ENCODE measurements at places on chromosomes 13 and 19.

- no peak for DNase-seq
Measured at GRCh38 chr19:51076631-51077213, 6.0 kb downstream of the KLK14 start.

DNA sequence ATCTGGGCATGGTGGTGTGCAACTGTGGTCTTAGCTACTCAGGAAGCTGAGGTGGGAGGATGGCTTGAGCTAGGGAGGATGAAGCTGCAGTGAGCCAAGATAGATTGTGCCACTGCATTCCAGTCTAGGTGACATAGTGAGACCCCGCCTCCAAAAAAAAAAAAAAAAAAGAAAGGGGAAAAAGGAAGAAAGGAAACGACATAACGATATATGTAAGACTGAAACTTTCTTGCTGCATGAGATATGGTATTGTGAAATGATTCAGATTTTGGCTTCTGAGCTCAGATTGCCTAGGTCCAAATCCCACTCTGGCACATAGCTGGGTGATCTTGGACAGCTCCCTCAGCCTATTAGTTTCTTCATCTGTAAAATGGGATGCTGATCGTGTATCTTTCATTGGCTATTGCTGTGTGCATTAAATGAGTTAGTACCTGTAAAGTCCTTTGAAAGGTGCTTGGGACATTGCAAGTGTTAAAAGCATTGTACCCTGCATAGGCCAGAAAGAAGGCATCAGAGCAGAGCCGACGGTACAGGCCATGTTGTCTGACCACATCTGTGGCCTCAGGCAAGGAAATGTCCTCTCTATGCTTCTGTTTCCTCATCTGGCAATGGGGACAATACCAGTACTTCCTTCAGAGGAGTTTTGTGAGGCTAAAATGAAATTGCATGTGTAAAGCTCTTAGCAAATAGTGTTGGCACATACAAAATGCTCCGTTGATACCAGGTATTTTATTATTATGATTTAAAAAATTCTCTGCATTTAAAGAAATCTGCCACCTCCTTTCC lies 32.6 kb upstream of the SLC46A3 start:
- no peak for DNase-seq

GRCh38 chr13:93145199-93145598 lies 81.4 kb upstream of the GPC6 start:
- no peak for DNase-seq

- no peak for DNase-seq
Measured at GRCh38 chr13:80717776-80718175, 376.9 kb upstream of the SPRY2 start.

DNA sequence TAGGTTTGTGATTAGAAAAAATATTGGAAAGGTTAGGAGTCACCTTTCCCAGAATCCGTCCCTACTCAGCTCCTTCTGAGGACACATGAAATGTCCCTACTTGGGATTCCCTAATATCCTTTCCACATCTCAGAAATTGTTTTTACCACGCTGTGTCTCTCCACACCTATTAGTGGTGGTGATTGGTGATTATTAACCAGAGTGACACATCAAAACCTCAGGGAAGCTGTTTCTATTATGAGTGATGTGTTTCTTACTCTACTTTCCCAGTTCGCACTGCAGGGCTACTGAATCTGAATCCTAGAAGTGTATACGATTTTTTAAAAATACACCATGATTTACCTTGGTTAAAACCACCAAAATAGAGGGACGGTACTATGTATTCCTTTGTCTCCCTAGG lies 460.8 kb downstream of the TBC1D4 start:
- no peak for DNase-seq

GRCh38 chr13:104592127-104592526 lies 1525.9 kb upstream of the SLC10A2 start:
- no peak for DNase-seq

GRCh38 chr19:42596391-42597072 lies 1.8 kb upstream of the CEACAM8 start:
- DNase-seq = no peak

DNA sequence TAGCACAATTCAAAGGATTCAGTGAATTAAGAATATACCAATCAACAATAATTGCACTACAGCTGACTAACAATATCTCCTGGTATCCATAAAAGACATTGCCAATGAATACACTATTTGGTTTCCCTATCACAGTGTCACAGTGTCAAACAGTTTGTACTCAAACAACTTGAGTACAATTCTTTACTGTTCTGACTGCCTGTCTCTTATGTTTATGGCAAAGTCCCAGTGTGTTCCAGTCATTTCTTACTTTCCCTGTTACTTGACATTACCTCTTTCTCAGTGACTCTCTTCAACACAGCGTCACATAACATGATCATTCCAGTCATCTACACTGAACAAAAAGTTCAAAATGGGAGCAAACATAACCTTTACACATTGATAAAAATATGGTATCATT lies 21.2 kb upstream of the RNASEH2B start:
- no peak for DNase-seq

GRCh38 chr19:48698046-48698445 lies 2.3 kb downstream of the FUT2 start:
- no peak for DNase-seq

GRCh38 chr13:113029487-113030258 lies 60.7 kb downstream of the MCF2L start:
- DNase-seq = peak; percentile 46

- DNase-seq = no peak
Measured at GRCh38 chr13:75633285-75633684, 2.8 kb upstream of the LMO7 start.

GRCh38 chr13:108561149-108561548 lies 68.3 kb upstream of the MYO16 start:
- DNase-seq = no peak

GRCh38 chr19:50858886-50859285 lies 4.2 kb downstream of the KLK3 start:
- no peak for DNase-seq

GRCh38 chr13:78978381-78978998 lies 319.5 kb upstream of the OBI1 start:
- DNase-seq = no peak

DNA sequence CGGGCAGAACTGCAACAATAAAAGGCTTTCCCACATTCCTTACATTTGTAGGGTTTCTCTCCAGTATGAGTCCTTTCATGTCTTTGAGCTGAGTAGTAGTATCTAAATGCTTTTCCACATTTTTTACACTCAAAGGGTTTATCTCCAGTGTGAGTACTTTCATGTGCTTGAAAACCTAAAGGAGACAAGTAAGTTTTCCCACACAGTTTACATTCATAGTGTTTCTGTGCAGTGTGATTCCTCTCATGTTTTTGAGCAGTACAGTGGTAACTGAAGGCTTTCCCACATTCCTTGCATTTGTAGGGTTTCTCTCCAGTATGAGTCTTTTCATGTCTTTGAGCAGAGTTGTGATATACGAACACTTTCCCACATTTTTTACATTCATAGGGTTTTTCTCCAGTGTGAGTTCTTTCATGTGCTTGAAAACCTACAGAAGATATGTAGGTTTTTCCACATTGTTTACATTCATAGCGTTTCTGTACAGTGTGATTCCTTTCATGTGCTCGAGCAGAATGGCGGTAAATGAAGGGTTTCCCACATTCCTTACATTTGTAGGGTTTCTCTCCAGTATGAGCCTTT lies 47.0 kb downstream of the ZNF44 start:
- DNase-seq = no peak

- no peak for DNase-seq
Measured at GRCh38 chr19:46579361-46579879, 21.7 kb upstream of the CALM3 start.

GRCh38 chr13:108915095-108915633 lies 285.8 kb downstream of the MYO16 start:
- no peak for DNase-seq

DNA sequence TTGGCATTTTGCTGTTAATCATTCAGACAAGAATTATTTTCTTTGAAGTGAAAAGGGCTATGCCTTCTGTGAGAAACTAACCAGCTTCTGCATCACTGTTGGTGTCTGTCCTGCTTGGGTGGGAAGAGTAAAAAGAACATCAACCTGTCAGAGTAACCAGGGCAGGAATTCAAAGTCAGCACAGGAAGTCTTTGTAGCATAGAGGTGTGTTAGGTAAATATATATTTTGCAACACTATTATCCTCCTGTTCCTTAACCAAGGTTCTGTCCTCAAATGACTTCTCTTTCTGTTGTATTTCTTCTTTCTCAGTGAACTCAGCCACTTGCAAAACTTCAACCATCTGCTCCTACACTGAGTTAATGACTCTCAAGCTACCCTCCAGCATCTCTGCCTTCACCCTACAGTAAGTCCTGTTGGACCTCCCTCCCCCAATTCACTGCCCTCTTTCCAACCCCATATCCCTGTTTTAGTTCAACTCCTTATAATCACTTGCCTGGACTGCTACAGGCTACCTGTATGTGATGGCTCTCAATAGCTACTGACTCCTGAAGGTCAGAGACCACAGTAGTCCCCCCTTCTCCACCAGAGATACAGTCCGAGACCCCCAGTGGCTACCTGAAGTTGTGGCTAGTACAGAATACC lies 49.9 kb downstream of the SMAD9 start:
- DNase-seq = no peak

GRCh38 chr19:16586991-16587832 lies 15.0 kb upstream of the SLC35E1 start:
- DNase-seq = no peak

GRCh38 chr13:56187331-56187730 lies 953.4 kb upstream of the PRR20A start:
- no peak for DNase-seq

GRCh38 chr13:97224544-97225300 lies 2.6 kb downstream of the MBNL2 start:
- no peak for DNase-seq

DNA sequence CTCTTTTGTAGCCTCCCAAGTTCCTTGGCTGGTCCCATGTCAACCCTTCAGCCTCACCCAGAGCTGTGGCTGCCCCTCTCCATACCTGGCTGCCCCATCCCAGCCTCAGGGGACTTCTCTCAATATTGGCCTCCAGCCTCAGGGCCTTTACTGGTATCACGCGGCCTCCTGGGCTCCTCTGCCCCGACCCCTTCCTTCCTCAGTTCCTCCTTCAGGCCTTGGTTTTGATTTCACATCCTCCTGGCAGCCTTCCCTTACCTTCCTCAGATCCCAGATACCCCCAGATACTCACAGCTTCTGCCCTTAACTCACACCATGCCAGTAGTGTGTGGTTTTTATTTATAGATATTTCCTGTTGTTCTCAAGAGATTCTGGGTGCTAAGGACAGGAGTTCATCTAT lies 12.8 kb upstream of the SCN1B start:
- DNase-seq = no peak

- DNase-seq = peak; percentile 66
Measured at GRCh38 chr13:24251525-24251924, 57.9 kb upstream of the C1QTNF9 start.

- no peak for DNase-seq
Measured at GRCh38 chr19:55141696-55142095, 7.3 kb downstream of the TNNT1 start.

GRCh38 chr19:14505488-14506239 lies 9.7 kb upstream of the GIPC1 start:
- DNase-seq = no peak

DNA sequence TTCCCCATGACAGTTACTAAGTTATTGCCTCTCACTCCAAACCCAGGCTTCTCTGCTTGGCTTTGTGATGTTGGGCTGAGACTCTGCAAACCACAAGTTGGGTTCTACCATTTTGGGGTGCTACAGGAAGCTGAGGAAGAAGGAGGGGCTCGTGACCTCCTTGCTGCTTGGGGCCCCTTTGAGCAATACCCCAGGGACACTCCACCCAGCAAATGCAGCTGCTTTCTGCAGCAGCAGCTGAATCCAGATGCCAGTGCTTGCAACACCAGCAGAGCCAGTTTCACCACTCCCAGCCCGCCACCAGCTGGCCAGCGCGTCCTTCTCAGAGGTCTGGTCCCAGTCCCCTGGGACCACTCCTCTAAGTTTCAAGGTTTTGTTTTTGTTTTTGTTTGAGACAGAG lies 22.0 kb upstream of the UBAC2 start:
- DNase-seq = no peak

DNA sequence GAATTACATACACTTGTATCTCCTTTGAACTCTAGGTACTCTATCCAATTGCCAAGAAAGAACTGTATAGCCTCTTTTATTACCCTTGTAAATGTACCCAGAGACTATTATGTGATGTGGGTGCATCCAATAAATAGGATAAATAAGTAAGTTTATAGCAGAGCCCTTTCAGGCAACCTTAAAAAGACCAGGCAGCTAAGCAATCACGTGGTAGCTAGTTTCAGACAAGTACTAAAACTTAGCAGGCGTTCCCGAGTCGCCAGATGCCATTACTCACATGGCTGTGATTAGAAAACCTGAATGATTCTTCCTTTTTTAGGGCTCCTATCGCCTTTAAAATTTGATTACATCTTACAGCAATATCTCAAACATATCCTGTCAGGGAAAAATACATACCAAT lies 1303.0 kb downstream of the EFNB2 start:
- no peak for DNase-seq

DNA sequence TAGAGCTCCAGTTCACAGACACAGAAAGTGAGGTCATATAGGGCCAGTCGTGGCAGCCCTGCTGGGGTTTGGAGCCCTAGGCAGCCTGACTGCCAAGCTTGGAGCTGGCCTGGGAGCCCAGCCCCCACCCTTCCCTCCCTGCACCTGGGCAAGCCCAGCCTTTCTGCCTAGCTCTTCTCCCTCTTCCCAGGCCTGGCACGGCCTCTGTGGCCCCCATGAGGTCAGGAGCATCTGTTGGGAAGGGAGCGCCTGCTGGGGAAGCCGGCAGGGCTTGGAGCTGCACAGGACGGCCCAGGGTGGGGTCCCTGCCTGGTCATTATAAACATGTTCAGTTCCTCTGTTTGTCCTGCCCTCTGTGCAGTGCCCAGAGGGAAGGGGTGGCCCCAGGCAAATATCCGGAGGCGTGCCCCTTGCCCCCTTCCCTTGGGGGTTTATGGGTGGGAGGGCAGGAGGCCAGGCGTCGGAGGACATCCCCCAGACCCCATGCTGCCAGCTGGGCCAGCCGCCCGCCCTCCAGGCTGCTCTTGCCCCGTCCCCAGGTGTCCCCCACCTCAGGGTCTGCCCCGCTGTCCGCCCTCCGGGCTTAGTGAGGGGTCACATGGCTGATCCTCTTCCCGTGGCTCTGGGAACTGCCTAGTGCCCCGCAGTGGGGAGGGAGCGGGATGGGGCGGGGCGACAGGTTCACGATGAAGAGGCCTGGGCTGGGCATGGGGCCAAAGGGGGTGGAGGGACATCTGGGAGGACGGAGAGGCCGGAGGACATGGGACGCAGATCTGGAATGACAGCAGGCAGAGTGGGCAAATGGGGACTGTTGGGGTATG lies 30.0 kb upstream of the NCCRP1 start:
- DNase-seq = no peak

DNA sequence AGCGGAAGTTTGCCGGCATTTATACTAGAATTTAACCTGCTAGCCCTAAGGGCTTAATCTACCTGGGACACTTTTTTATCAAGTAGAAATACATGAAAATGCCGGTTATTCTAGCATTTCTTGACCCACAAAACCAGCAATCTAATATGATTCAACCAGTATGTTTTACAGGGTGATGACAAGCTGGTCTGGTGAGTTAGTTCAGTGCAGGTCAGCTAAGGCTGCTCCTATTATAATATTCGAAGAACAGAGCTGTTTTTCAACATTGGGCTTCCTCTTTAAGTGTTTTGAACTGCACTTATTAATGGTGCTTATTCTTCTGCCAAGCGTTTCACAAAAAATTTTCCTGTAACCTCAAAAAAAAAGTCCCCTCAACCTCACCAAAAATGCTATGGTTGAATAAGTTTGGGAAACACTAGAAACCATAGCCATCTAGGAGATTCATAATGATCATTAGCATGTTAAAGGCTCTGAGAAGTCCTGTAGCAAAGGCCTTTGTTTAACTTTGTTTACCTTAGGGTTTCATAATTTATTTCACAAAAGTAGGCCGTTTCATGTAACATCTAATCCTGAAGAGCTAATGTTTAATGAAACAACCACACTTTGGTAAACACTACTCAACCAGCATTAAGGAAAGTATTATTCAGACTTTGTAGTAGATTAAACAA lies 526.6 kb downstream of the KLF12 start:
- no peak for DNase-seq

Data from stimulated activated CD4-positive, alpha-beta T cell treated with anti-CD3 and anti-CD28 coated beads, Interleukin-15, amount 100 ng/mL, for 1 hour (primary cell).